T follicular helper cell (primary cell): ENCODE measurements at places on chromosomes 2 and 18.

- no peak for DNase-seq
Measured at GRCh38 chr18:3211236-3211992, 8.4 kb downstream of the MYOM1 start.

DNA sequence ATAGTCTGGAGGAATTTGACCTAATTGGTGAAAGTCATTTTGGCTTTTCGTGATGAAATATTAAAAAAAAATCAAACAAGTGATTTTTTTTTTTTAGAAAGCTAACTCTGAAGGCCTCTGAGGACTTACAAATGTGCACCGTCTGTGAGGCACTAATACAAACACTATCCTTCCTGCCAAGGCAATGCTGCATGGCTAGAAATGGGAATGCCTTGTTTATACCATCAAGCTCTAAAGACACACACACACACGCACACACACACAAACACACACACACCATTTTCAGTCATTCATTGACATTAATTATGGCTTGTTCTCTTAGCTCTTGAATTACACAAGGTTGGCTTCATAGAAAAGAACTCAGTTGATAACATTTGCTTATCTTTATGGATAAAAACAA, 1242.0 kb upstream of the ACVR2A start:
- no peak for DNase-seq

- no peak for DNase-seq
Measured at GRCh38 chr2:62717503-62718081, 12.1 kb downstream of the EHBP1 start.

DNA sequence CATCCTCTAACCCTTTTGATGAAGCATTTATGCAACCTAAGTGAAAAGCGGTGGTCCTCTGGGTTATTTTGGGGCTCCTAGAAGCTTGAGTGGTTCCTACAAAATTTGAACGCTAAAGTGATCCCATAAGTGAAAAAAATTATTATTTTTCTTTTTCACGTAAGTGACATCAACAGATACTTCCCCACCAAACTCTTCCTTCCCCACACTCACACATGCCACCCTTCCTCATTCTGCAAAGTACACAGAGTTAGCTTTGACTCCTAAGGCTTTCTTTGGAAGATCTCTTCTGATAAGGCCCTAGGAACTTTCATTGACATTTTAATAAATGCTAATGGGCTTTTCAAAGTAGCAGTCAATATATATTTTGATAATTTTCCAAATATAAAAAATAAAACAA, 109.7 kb downstream of the DOCK10 start:
- DNase-seq: no peak

DNA sequence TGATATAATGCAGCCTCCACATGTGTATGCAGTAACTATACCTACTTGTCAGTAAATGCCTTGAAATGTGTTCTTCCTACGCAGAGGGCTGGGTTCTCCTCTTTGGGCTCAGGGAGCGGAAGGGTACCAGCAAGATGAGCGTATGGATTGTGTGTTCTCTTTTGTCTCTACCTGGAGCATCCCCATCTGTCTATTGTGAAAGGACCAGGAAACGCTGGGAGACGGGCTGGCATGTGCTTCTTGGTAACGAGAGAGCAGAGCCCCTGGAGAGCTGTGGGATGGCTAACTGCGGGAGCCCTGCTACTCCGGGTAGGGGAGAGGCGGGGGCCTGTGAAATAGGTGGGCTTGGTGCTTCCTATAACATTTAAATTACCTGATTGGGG, 80.9 kb downstream of the BCL2 start:
- DNase-seq: no peak

DNA sequence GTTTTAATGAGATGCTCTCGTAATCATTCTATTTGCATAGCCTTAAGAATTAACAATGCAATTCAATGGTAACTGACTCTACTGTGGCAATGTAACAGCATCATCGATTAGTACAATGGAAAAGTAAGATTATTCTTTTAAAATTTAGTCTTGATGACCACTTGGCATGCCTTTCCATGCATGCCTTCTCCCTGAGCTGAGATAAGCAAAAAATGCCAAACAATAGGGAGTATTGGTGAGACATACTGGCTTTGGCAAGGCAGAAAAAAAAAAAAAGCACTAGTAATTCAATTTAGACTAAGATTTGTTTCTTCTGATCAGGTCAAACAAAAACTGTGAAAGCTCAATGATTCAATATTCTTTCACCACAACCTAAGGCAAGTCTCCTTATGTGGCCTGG, 110.8 kb upstream of the TRIB2 start:
- no peak for DNase-seq

DNA sequence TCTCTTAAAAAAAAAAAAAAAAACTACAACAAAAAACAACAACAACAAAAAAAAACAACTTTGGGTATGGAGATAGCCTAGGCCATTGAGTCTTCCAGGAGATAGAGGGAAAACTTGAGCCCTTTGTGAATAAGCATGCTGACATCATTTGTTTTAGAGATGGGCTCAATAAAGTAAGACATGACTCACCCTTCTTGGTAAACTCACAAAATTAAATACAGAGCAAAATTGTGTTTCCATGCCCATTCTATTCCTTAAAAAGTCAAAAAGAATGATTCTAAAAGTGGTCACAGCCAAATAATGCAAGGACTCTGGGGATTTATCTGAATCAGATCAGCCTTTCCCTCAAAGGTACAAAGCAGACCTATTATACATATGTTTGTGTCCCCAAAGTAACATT, 117.4 kb downstream of the ETAA1 start:
- DNase-seq: no peak

DNA sequence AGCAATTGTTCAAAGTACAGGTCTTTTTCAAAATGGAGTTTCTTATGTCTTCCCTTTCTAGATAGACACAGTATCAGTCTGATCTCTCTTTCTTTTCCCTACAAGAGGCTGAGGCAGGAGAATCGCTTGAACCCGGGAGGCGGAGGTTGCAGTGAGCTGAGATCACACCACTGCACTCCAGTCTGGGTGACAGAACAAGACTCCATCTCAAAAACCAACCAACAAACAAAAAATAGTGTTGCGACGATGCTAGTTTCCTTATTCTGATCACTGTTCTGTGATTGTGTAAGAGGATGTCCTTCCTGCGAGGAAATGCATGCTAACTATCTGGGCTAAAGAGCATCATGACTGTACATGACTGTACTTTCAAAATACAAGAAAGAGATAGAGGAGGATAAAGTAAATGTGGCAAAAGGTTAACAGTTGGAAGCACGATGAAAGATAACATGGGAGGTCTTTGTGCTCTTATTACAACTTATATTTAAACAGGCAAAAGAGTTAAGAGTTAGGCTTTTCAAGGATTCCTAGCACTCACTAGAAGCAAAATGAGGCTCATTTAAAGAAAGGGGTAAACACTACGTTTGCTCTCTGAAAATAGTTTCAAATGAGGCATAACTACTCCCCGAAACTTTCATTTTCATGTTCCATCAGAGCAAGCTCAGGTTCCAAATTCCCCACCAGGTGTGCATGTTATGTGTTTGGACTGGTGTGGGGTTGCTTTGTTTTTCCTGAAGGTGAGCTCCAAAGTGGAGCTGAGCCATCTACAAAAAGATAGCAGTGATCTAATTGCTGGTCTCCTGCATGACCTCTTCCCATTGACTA, 23.8 kb downstream of the SOWAHC start:
- no peak for DNase-seq

DNA sequence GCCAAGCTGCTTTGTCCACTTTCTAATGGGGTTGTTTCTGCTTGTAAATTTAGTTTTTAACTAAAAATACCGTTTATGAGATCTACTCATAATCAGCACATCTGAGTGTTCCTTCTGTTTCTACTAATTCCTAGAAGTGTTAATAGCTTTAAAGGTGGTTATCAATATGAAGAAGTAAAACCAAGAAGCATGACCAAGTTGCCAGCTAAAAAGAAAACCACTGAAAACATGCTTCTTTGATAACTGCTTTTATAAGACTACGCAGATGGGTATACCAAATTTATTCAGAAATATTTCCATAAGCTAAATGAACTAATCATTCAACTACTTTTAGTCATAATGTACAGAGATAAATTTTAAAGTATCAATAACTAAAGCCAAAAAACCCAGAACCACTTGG, 101.8 kb downstream of the C2orf74 start:
- no peak for DNase-seq

DNA sequence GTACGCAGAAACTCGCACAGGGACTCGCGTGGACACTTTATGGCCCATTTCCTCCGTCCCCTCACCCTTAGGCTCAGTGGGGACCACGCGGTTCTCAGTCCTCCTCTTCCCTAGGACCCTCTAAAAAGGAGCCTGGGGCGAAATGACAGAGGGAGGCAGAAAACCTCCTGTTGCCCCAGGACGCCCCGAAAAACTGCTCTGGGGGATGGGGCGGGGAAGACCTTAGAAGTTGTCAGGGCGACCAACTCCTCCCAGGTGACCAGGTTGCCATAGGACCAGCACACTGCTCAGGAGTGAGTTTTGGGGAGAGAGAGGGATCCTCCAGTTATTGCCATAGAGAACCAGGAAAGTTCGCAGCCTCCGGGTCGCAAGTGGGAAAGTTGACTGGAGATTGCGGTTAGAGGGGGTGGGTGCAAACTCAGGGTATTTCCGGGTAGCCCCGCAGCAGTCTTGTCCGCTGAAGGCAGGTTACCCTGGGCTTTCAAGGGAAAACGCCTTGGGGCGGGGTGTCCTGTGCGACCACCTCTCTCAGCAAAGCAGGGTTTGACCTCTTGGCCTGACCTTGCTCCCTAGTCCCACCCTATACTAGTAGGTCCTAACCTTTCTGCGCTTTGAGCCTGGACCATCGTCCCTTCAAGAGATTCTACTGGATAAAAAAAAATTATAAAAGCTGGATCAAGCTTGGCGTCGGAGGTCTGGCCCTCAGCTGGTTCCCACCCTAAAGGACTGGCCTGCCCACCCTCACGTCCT, 7.8 kb upstream of the PAX3 start:
- DNase-seq: no peak

- DNase-seq: no peak
Measured at GRCh38 chr18:14919666-14920065, 171.7 kb downstream of the ANKRD30B start.

DNA sequence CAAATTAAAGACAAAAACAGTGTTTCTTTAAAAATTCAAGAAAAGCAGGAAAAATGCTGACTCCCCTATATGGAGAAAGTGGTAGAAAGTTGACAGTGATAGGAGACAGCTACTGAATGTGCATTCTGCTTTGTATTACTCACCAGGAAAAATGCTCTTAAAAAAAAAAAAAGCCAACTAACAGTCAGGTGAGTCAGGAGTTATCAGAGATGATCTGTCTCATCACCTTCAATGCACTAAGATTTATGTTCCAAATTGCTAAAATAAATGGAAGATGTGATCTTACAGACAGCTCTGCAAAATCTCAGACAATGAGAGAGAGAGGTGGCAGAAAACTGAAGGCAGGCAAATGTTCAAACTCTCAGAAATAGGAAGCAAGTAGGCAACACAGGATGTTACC, 47.6 kb upstream of the ZNF521 start:
- no peak for DNase-seq

- DNase-seq: no peak
Measured at GRCh38 chr2:18474700-18475099, 85.8 kb downstream of the RDH14 start.

- no peak for DNase-seq
Measured at GRCh38 chr2:145325485-145325884, 805.6 kb upstream of the ZEB2 start.

DNA sequence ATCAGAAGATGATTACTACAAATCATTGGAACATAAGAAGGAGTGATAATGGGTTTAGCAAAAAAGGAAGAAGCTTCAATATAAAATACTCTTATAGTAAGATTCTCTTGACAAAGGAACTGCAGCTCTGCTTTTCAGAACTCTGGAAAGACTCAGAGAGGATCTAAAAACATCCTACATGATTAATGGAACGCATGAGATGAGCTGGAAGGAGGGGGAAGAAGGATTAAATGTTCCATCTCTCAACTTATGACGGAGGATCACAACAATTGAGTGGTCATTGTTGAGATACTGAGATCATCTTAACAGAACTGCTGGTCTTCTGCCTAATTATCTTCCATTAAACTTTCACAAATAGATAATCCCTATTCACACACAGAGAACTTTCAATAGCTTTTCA, 267.5 kb upstream of the SLC8A1 start:
- no peak for DNase-seq
